Fibroblast of the aortic adventitia (primary cell): ENCODE measurements at places on chromosomes 1 and 21. TPM values are rescaled to one million over a fixed set of nuclear protein-coding genes. Genes with fewer than 3 reads are reported as not detected.
A peak's percentile ranks its signal among the peaks of the same experiment; 100 is the strongest.

Gene GJA8
- total RNA-seq: not detected in 2 replicates

Gene DHRS3
- total RNA-seq: 64.4 and 114 TPM in 2 replicates

Gene HAO2
- not detected in 2 replicates for total RNA-seq

Gene GPR3
- total RNA-seq: 0.99 TPM in 1 of 2 replicates, not detected in the other

Gene DTL
- total RNA-seq: 1.5 and 47.7 TPM in 2 replicates

Gene LCE1F
- not detected in 2 replicates for total RNA-seq

Gene HPDL
- 1.1 and 1.4 TPM in 2 replicates for total RNA-seq

Gene MYBPH
- 0.08 TPM in 1 of 2 replicates, not detected in the other for total RNA-seq

Gene CLCNKA
- total RNA-seq: 0.09 and 0.25 TPM in 2 replicates

Gene AJAP1
- under 0.01 and 0.57 TPM in 2 replicates for total RNA-seq

Gene HSD11B1
- total RNA-seq: 6.3 and 33.3 TPM in 2 replicates

Gene TRIM17
- total RNA-seq: 7.0 TPM in 1 of 2 replicates, not detected in the other

Gene KRTAP10-4
- not detected in 2 replicates for total RNA-seq

Gene CFHR5
- not detected in 2 replicates for total RNA-seq

GRCh38 chr1:97144527-97144926, 422.9 kb downstream of the PTBP2 start:
- DNase-seq: peak; percentile 77

GRCh38 chr1:113320272-113320671, 70.0 kb upstream of the MAGI3 start:
- DNase-seq: no peak

DNA sequence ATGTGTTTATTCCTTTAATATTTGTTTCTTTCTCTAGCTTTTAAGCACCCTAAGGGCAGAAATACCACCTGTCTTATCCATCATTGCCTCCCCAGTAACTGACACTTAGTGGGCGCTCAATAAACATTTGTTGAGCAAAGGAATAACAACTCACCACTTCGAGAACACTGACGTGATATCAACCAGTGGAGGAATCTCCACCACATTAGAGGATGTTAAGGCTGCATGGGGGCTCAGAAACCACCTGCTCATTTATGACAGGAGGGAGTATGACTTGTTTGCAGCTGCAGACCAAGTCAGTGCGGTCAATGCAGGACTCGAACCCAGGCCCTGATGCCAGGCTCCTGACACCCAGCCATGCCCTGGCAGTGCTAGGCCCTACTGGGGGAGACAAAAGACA, 102.6 kb downstream of the MRPL37 start:
- no peak for DNase-seq

DNA sequence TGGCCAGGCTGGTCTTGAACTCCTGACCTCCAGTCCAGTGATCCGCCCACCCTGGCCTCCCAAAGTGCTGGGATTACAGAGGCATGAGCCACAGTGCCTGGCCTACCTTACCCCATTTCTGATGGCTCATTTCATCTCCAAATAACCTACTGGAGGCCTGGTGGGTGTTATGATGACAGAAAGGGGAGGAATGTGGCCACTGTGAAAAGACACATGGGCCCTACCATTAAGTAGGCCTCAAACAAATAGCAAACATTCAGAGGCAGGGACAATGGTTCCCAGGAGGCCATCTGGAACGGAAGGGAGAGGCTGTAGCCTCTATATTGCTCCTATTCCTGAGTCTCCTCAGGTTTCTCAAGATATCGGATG, 932 bp upstream of the FCRLA start:
- no peak for DNase-seq

- no peak for DNase-seq
Observed at GRCh38 chr1:111937147-111937725, 52.2 kb downstream of the KCND3 start.

DNA sequence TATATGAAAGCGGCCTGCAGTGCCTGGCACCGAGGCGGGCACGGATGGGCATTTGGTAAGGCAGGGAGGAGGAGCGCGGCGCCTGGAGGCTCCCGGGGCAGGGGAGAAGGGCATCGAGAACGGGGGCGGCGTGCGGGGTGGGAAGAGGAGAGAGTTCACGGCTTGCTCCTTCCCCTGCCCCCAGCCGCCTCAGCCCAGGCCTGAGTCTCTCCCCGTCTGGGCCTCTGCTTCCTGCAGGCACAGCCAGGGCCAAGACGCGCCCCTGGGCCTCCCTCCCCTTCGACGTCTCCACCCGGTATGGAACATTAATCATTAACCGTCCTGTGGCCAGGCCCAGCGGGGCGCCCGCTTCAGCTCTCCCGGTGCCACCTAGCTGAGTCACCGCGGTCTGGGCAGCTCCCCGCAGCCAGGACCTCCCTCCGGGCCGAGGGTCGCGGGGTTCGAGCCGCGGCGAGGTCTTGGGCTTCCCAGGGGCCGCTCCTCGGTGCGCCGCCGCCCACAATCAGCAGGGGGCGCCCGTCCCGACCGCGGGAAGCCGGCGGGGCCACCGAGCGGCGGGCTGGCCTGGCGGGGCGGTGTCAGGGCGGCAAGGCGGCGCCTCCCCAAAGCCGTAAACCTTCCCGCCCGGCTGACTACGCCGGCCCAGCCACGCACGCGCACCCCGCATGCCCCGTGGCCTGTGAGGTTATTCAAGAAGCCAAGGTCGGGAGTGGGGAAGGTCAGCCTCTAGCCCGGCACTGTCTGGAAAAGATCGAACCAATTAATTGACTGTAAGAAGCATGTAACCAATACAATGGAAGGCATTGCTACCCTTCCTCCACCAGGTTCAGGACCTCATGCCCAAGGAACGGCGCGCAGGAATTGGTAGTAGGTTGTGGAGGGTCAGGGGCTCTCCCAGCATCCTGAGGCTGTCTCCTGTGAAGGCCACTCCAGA, 23.4 kb upstream of the RD3 start:
- DNase-seq: peak; percentile 72

DNA sequence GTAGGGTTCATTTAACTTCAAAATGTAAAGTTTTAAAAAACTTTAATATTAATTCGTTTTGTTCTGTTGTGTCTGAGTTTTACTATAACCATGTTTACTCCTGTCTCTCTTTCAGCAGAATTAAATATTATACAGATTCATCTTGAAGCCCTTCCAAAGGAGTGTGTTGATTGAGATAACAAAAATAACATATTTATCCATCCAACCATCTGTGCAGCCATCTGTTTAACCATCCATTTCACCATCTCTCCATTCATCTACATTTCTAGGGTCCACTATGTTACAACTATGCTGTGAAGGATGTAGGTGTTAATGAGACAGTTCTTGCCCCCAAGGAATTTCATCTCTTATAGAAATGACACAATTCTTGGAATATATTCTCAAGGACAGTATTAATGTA, 36.0 kb upstream of the GNG12 start:
- no peak for DNase-seq

GRCh38 chr1:173114346-173114745, 63.6 kb upstream of the TNFSF18 start:
- no peak for DNase-seq

GRCh38 chr1:229758101-229759036, 132.3 kb downstream of the URB2 start:
- DNase-seq: peak; percentile 13

GRCh38 chr1:181392613-181393220, 90.6 kb upstream of the CACNA1E start:
- no peak for DNase-seq

DNA sequence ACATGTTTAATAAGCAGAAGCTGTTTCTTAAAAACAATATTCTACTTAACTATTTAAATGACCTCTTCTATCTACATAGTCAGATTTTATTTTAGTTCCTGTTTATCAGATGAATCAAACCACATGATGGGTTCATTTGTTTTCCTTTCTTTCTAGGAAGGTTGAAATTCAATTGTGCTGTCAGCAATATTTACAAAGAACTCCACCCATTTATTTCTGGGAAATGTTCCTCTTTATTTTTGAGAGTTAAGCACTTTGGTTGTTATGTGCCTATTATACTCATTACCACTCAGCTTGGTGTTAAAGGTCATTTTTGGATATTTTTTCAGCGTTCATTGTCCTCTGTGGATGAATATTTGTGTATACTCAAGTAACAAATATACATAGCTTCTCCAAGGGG, 84.9 kb downstream of the C4BPA start:
- DNase-seq: no peak

DNA sequence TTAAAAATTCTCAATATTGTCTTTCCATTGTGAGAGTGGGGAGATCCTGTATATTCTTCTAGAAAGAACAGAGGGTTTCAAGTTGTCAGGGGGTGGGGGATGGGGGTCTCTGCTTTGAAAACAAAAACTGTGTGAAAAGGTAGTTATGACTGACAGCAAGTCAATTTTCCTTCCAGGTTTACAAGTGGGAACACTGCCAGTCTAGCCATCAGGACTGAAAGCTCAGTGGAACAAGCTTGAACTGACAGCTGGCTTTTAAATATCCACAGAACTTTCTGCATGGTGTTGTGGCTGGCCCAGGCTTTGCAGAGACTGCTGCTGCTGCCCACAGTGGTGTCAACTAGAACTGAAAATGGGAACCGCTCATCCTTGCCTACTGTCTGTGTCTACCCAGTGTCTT, 162.6 kb downstream of the TNR start:
- DNase-seq: no peak

DNA sequence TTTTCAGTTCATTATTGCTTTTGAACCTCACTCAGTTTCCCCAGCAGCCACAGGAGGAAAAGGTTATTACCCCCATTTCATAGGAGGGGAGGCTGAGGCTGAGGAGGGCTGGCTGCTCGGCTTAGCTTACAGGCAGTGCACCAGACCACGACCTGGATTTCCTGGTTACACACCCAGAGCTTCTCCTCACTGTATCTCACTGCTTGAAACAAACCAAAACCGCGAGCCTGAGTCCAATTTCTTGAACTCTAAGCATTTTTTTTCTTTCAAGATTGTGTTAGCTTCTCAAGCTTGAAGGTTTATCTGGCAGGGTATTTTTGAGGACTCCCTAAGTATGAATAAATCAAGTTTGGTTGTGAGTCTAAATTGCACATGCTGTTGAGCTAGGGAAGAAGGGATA, 188.9 kb upstream of the EDN2 start:
- DNase-seq: peak; percentile 70

GRCh38 chr1:109615879-109616278, 3.5 kb downstream of the GNAT2 start:
- DNase-seq: no peak

- no peak for DNase-seq
Observed at GRCh38 chr1:106290805-106291501, 765.5 kb upstream of the PRMT6 start.

- peak; percentile 88 for DNase-seq
Observed at GRCh38 chr1:6603238-6603914, 707 bp upstream of the KLHL21 start.

GRCh38 chr1:150562446-150563339, 13.5 kb downstream of the ADAMTSL4 start:
- DNase-seq: peak; percentile 22

GRCh38 chr1:228276174-228276831, 68.5 kb downstream of the OBSCN start:
- no peak for DNase-seq

GRCh38 chr1:2983319-2983705, 38.0 kb upstream of the ACTRT2 start:
- DNase-seq: no peak

DNA sequence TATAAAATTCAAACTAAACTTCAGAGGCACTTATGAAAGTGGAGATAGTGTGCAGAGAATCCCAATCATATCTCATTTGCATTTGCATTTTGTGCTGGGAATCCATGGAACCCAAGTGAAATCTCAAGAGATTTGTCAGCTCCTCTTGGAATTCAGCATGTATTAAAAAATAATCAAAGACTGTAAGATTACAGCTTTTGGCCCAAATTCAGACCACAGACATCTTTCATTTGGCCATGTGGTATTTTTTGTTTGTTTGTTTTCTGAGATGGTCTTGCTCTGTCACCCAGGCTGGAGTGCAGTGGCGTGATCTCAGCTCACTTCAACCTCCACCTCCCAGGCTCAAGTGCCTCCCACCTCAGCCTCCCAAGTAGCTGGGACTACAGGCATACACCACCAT, 3.8 kb upstream of the CACYBP start:
- no peak for DNase-seq

- peak; percentile 79 for DNase-seq
Observed at GRCh38 chr1:233440951-233441401, 113.5 kb downstream of the MAP3K21 start.

GRCh38 chr1:113373644-113374043, 16.7 kb upstream of the MAGI3 start:
- no peak for DNase-seq

DNA sequence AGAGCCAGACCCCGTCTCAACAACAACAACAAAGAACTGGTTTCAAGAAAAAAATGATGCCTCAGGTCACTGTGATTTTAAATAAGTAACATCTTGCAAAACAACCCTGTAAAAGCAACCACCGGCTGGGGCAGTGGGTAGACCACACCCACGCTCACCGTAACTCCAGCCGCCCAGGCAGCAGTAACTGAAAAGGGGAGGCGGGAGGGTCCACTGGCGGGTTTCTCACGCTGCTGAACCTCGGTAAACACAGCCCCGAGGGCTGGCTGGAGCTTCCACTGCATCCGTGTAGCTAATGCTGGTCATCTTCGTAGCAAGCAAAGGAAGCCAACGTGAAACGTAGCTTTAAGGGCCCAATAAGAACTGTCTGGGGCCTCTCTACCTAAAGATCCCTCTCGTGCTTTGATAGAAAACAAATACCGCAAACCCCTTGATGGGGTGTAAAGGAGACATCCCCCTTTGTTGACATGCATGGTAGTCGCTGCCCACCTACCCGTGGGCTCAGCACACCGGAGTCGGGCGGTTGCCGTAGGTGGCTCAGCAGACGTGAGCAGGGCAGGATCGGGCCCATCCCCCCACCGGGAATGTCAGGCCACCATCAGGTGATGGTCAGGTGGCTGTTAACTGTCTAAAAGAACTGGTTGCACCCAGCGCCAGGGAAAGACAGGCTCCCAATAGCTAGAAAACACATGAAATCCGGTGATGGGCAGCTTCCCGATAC, 4.2 kb downstream of the C1orf159 start:
- DNase-seq: no peak

- DNase-seq: no peak
Observed at GRCh38 chr1:182056601-182057366, 4.7 kb downstream of the ZNF648 start.

GRCh38 chr1:171345536-171345935, 31.6 kb downstream of the FMO4 start:
- peak; percentile 85 for DNase-seq

DNA sequence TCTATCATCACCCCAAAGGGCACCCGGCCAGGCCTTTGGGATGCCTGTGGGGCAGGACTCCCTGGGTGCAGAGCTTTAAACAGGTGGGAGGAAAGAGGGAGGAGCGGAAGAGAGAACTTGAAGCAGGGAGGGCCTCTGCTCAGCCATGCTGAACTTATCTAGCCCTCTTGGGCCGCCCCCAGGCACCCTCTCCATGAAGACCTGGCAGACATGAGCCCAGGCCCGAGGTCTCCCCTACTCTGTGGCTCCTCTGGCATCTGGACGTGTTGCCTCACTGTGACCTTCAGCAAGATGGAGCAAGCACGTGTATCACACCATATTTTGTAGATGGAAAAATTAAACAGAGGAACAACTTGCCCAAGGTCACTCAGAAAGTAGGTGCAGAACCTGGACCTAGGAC, 711.4 kb downstream of the MATN1 start:
- DNase-seq: no peak

GRCh38 chr21:33522297-33522952, 19.5 kb downstream of the GART start:
- DNase-seq: no peak
